ENCODE measurements at places on chromosomes 4 and X.

DNA sequence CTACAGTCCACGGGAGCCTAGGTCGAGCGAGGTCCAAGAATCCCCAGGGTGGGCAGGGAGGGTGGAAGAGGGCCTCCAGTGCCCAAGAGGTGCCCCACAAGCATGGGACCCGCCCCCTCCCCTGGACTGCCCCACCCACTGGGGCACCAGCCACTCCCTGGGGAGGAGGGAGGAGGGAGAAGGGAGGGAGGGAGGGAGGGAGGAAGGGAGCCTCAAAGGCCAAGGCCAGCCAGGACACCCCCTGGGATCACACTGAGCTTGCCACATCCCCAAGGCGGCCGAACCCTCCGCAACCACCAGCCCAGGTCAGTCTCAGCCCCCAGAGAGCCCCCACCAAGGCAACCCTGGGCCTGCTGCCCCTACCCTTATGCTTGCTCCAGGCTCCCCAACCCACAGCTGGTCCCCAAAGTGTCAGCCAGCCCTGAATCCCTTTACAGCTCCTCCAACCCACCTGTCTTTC lies at the start of gene GATA1:
TSS of gene GATA1 (plus strand) at position 250 of the 460 bp plus-strand sequence. CDS start 4,520 bp downstream, outside the sequence.
- no peak for DNase-seq

DNA sequence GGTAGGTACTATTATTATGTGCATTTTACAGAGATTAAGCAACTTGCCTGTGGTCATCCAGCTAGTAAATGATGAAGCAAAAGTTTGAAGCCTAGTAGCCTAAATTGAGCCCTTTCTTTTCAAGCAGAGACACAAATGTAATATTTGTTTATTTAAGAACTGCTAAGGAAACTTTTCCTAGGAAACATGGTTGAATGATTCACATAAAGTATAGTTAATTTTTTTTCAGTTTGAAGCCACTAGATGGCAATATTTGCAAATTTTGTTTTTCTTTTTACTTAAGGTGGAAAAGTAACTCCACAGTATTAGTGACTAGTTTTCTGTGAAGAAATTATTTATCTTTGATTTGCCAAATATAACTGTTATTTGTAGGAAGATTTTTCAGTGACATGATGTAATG lies 52.8 kb upstream of the ANKRD17 start:
- DNase-seq, result no peak

GRCh38 chrX:1750267-1750666 lies 135.4 kb downstream of the ASMT start:
- DNase-seq, result no peak

GRCh38 chr4:11286533-11286932 lies 142.2 kb downstream of the HS3ST1 start:
- DNase-seq, result no peak

GRCh38 chrX:41384051-41384705 lies 50.2 kb downstream of the DDX3X start:
- peak; percentile 9 for DNase-seq

DNA sequence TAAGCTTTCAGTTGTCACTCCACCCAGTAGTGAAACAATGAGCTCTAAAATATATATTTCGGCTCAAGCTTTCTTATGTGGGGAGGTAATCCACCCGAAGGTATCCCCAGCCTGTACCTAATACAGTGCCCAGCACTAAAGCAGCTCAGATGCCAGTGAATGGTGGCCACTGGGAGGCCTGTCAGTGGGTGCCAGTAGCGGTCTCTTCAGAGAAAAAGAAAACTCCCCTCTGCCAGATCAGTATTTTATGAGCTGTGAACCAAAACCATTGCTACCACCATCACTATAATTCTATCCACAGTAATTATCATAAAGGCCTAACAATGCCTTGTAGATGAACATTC lies 835 bp upstream of the NFKB1 start:
- DNase-seq, result no peak

DNA sequence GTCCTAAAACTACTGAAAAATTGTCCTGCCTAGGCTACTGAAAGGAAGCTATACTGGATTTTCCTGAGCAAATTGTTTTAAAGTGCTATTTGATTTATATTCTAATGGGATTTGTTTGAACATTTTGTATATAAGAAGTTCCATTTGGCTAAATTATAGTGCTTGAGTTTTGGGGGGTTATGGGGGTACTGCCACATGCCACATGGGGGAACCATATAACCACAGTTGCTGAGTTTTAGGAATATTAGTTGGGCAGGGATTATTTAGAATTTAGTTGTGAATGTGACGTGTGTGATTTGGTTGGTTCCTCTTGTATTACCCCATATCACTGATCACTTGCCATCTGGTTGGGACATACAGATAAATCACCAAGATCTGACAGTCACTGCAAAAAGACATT lies 224.5 kb upstream of the TAPT1 start:
- DNase-seq, result no peak

DNA sequence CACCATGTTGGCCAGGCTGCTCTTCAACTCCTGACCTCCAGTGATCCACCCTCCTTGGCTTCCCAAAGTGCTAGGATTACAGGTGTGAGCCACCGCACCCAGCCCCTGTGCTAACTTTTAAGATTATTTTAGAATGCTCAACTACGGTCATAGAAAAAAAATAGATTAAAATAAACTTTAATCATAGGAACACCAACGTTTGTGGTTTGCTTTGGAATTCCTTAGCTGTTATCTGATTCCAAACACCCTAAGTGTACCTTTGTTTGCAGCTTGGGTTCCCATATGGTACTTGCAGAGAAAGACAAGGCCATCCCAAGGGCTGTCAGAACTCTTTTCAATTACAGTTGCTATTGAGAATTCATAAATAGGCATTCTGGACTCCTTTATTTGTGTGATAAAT lies 90.1 kb upstream of the EFHC2 start:
- no peak for DNase-seq

GRCh38 chr4:7980036-7980435 lies 40.4 kb upstream of the AFAP1 start:
- DNase-seq, result no peak

- no peak for DNase-seq
These were observed 126.9 kb downstream of the MFAP3L start for GRCh38 chr4:169899295-169899694.

GRCh38 chrX:150575419-150575814 lies 7.0 kb downstream of the MTM1 start:
- DNase-seq, result peak; percentile 46

DNA sequence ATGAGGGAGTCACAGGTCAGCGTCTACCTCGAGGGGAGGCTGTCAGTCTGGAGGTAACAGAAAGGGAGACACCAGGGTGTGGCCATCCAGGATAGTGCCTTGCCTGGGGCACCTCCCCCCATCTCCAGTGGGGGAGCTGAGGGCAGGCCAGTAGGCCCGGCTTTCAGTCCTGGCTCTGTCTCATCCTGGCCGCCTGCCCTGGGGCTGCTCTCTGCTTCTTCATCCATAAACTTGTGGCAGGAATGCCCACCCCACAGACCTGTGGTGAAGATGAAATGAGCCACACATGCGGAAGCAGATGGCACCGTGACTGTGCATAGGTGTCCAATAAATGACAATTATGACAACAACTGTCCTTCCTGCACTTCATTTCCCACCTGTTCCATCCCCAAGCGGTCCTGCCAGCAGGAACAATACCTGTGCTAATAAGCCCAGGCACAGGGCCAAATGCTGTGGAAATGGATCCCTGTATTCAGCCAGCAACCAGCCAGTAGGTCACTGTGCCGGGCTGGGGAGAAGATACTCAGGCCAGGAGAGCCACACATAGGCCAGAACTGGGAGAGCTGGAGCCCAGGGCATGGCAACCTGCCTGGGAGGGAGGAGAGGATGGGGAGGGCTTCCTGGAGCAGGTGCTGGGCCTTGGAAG lies 30.2 kb downstream of the TRO start:
- no peak for DNase-seq

DNA sequence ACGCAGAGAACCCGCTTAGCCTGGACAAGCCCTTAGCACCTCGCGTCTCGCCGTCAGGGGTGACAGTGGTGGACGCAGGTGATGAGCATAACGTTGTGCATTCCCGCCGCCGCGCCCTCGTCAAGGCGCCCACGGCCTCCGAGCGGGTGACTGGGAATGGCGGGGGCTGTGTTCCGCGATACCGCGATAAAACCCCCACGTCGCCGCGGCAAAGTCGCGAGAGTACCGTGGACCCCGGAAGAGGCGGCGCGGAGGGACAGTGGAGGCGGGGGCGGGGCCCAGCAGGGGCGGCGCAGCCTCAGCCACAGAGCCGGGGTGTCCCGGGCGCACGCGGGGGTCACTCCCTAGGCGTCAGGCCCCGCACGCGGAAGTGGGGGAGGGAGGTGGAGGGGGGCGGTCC lies 53.8 kb downstream of the ZFYVE28 start:
- DNase-seq, result peak; percentile 52

DNA sequence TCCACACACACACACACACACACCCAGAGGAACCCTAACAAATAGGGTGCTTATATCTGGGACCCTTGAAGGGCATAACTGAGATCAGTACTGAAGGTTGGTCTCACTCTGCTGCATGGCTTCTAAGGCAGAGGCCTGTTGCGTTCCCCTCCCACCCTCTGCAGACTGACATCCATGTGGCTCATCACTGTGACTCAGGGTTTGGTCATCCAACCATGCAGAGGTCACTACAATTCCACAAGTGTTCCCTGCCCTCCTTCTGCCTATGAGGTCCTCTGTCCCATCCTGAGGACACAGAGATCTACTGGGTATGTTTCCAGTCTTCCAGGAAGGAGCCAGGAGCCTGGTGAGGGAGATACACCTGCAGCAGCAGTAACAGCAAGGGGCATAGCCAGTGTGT lies 55.8 kb downstream of the XAGE2 start:
- no peak for DNase-seq

DNA sequence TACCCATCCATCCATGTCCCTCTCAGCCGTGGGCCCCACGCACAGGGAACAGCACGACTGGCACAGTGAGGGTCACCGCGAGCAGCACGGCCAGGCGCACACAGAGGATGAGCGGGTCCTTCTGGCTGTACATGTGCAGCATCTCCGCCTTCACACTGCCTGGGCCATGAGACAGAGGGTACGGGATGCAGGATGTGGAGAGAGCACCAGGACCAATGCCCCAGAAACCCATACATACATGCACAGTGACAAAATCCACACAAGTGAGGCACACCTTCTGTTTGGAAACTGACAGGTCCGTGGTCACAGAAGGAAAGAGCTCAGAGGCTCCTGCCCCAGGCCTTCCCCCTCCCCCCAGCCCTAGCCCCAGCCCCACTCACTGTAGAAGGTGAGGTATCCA lies 9.5 kb downstream of the SLC38A5 start:
- no peak for DNase-seq

DNA sequence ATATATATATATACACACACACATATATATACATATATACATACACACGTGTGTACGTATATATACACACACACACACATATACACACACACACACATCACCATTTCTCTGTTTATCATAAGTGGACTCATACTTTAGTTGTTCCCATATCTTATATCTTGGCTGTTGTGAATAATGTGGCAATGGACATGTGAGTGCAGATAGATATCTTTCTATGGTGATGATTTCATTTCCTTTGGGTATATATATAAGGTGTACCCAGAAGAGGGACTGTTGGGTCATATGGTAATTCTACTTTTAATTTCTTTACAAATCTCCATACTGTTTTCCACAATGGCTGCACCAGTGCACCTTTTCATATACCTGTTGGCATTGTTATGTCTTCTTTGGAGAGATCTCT lies 105.9 kb downstream of the LARP1B start:
- no peak for DNase-seq

DNA sequence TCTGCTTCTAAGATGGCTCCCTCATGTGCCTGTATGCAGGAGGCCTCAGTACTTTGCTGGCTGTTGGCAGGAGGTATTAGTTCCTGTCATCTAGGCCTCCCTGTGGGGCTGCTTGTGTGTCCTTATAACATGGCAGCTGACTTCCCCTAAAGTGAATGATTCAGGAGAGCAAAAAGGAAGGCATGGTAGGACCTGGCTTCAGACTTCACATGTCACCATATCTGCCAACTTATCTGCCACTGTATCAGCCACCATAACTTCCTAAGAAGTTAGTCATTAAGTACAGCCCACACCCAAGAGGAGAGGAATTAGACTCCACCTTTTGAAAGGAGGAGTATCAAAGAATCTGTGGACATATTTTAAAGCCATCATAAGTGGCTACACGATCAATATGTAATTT lies 122.5 kb downstream of the UCHL1 start:
- no peak for DNase-seq

DNA sequence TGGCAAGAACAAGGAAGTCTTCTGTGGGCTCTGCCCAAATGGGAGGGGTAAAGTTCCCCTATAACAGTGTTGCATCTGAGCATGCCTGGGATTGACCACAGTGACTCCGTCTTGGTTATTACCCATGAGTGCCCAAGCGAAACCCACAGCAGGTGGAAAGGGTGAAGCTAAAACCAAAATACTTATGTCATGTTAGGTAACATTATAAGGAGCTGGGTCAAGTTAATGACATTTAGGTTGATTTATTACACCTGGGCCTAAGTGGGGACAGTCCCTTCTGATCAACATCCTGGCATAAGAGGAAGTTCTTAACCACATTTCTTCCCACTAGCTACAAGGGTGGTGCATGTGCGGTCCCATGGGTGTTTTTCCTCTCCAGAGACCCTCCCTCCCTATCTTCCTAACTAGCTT lies 1.3 kb upstream of the ZNF732 start:
- no peak for DNase-seq

- no peak for DNase-seq
These were observed 1.4 kb upstream of the STS start for GRCh38 chrX:7146020-7146702.

GRCh38 chr4:2462218-2462991 lies 6.5 kb upstream of the RNF4 start:
- peak; percentile 32 for DNase-seq

- DNase-seq, result no peak
These were observed 388.0 kb downstream of the SPRY1 start for GRCh38 chr4:123784626-123785025.

DNA sequence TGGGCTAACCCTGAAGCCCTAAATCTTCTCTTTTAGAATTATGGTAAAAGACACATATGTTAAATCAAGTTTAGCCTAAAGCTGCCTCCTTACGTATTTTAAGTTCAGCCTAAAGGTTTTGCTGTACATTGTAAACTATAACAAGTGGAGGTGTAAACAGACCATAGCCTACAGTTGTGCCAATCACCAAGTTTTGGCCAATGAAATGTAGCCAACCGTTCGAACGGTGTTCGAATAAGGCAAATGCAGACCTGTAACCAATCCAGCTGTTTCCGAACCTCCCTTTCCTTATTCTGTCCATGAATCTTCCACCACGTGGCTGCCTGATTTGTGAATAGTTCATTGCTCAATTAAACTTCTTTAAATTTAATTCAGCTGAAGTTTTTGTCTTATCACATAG lies 52.1 kb upstream of the TBC1D9 start:
- no peak for DNase-seq

DNA sequence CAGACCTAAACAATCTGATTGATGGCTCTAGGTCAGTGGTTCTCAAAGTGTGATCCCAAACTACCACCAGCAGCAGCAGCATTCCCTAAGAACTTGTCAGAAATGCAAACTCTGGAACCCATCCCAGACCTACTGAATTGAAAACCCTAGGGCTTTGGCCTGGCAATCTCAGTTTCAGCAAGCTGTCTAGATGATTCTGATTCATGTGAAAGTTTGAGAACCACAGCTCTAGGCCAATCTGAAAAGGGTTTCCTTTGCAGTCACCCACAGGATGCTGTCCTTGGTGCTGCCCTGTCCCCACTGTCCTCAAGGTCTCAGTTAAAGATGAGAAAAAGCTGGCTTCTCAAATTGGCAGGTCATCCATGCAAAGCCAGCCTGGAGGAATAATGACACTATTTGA lies 34.8 kb downstream of the SMPX start:
- no peak for DNase-seq

Data from activated T-helper 1 cell treated with anti-CD3 and anti-CD28 coated beads, Interleukin-2, amount 50 U/mL, for 16 hours (primary cell).